Germinal center (tissue), 1 donor: ENCODE measurements at places on chromosomes 13 and 19.

- no peak for DNase-seq
These were observed 1414.6 kb downstream of the SLITRK1 start for GRCh38 chr13:82467626-82468025.

- no peak for DNase-seq
These were observed 89.5 kb upstream of the DOCK9 start for GRCh38 chr13:99067159-99067985.

- DNase-seq, result no peak
These were observed 54.2 kb upstream of the PTPRS start for GRCh38 chr19:5394551-5395505.

DNA sequence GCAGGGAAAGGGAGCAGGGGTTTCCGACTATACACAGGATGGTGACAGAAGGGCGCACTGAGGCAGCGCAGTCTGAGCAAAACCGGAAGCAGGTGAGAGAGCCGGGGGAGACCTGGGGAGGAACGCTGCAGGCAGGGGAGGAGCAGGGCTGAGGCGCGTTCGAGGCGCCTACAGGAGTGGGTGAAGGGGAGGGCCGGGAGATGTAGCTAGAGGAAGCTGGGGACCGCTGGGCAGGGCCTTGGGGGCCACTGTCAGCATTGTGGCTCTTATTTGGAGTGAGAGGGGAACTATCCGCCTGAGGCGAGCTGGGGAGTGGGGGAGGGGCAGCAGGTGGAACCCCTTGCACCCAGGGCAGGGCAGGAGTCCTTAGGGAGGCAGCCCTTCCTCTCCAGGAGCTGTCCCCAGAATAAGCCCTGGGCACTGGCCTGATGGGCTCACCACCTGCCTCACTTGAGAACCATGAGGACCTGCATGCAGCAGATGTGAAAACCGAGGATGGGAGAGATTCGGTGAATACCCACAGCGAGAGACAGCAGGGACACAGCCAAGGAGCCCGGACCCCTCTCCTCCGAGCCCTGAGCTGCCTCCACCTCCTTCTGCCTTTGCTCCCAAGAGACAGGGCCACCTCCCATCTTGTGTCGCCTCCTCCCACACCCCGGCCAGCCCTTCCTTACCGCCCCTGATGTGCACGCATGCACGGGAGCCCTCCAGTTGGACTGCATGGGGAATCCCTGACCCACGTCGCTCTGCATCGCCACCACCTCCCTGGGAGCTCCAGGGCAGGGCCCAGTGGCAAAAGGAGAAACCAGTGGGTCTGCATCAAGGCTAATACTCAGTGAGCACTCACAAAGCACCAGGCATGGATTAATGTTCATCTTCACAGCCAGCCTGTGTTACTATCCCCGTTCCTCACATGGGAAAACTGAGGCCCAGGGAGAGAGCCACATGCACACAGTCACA lies 10.3 kb downstream of the AKT2 start:
- peak; percentile 64 for DNase-seq

- DNase-seq, result no peak
These were observed 83.2 kb downstream of the NBEA start for GRCh38 chr13:35025314-35025713.

DNA sequence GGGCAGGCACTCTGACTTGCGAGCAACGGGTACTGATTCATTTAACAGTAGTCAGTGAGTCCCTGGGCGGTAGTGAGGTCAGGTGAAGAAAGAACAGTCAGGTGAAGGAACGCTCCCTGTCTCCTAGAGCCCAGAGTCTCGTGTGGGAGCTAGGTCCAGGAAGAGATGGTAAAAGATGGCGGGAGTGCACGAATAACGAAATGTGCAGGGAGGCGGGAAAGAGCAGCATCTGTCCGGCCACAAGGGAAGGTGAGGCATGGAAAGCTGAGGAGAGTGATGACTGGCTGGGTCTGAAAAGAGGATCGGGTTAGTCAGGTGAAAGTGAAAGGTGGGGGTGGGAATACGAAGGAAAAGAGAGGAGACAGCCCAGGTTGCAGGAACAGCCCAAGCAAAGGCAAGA lies 63.9 kb upstream of the SLC15A1 start:
- DNase-seq, result no peak

GRCh38 chr13:52432456-52432855 lies 18.0 kb downstream of the VPS36 start:
- no peak for DNase-seq

GRCh38 chr19:50906217-50906616 lies 5.0 kb downstream of the KLK4 start:
- DNase-seq, result peak; percentile 49

DNA sequence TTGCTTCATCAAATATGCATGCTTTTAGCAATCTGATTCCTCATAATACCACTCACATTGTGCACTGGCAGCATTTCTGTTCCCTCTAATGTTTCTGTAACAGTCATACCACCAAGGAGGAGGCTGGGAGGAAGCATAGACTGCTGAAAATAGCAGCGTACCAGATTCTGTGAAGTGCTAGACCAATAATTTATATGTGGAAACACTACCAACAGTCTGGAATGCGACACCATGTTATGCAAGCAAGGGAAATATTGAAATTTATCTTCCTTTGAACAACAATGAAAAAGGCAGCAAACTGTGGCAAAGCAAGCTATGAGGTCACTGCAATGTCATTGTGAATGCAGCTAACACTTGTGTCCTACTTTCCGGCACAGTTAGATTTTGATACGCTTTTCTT lies 1388.0 kb downstream of the EFNB2 start:
- DNase-seq, result no peak

GRCh38 chr19:44752816-44753625 lies 4.5 kb downstream of the BCL3 start:
- DNase-seq, result peak; percentile 93

DNA sequence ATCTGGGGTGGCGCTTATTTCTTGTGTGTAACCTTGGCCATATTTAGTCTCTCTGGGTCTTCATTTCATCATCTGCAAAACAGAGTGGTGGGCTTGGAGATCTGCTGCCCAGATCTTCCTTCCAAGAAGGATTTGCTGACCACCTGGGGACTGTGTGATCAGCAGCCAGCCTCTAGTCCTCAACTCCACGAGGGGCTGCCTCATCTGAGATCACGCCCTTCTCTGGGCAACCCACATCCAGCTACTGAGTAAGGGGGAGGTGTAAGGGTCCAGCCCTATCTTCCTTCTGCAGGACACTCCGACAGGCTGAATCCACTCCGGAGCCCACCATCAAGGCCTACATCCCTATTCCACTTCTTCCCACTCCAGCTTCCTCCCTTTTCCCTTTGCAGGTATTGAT lies 57.9 kb downstream of the CHST8 start:
- no peak for DNase-seq

GRCh38 chr19:10309423-10309822 lies at the start of gene ZGLP1:
TSS of gene ZGLP1 (minus strand) at chr19:10309815.
- DNase-seq, result no peak

DNA sequence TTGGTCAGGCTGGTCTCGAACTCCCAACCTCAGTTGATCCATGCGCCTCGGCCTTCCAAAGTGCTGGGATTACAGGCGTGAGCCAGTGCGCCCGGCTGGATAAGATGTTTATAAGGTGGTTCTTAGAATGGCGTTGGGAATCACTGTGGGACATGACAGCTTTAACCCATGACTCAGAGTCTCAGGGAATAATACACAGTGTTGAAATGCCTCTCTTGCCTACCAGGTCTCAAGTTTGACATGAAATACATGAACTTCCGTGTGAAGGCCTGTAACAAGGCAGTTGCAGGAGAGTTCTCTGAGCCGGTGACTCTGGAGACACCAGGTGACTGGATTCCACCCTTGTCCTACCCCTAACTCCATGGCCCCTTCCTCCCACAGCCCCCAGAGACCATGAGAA lies 12.6 kb downstream of the FSD1 start:
- DNase-seq, result no peak

- no peak for DNase-seq
These were observed 6.4 kb downstream of the METTL21C start for GRCh38 chr13:102688306-102688973.

DNA sequence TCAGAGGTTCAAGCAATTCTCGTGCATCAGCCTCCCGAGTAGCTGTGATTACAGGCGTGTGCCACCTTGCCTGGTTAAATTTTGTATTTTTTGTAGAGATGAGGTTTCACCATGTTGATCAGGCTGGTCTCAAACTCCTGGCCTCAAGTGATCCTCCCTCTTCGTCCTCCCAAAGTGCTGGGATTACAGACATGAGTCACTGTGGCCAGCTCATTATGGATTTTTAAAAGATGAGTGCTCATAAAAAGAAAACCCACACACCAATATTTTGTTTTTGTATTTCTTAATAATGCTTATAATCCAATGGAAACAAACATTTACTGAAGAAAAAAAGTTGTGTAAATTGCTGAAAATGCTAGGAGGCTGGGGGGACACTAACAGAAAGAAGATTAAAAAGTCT lies 5.0 kb upstream of the MICU2 start:
- no peak for DNase-seq

GRCh38 chr19:11692127-11692790 lies 46.5 kb downstream of the ZNF823 start:
- no peak for DNase-seq

DNA sequence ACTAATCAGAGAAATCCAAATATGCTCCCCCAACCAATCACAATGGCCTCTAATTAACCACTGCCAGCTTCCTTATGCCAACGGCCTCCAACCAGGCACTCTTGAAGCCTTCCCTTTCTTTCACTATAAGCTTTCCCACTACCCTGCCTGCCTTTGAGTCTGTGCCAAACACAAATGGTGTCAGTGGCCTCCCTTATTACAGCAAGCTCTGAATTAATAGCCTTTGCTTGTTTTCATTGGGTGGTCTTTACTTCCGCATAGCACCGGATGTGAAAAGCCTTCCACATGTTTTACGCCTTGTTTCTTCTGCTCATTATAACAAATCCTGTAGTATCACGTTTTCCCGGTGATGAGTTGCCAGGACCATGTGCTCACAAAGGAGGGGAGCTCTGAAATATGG lies 1.4 kb upstream of the EDDM13 start:
- no peak for DNase-seq

DNA sequence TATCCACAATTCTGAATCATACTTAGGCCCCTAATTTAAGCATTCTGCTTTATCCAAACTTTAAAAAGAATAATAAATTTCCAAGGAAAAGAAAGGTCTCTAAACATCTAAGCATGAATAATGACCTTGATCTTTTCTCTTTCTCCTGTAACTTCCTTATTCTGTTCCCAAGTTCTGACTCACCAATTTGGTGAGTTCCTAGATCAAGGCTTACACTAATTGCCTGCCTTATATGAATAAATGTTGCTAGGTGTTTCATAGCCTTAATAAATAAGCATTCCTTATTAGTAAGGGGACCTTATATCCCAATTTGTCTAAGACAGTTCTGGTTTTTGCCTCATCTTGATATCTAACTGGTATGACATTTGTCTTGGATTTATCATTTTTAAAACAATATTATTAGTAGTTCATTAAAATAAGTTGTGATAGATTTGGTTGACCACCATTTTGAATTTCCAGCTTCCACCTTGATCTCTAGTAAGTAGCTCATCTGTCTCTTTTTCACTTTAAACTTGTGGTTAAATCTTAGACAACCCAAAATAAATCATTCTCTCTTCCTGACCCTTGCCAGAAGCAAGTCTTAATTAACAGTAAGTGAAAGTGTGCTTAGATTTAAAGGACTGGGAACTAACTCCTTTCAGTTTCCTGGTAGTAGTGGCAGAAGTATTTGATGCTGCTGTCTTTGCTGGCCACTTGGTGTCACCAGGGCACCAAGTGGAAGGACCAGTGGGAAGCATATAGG lies 121.2 kb upstream of the MLNR start:
- no peak for DNase-seq

DNA sequence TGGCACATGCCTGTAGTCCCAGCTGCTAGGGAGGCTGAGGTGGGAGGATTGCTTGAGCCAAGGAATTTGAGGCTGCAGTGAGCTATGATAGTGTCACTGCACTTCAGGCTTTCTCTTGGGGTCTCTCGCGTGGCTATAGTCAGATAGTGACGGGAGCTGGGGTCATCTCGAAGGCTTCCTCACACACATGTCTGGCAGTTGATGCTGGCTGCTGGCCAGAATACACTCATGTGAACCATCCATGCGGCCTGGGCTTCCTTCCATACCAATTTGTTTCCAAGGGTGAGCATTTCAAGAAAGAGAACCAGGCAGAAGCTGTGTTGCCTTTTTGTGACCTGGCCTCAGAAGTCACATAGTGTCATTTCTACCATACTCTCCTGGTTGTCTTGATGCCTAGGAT lies 26.4 kb downstream of the LEUTX start:
- DNase-seq, result no peak
